ENCODE measurements at places on chromosomes 2 and 18.

GRCh38 chr18:47981830-47982229, 51.4 kb upstream of the SMAD2 start:
- no peak for DNase-seq

- DNase-seq, result no peak
Measured at GRCh38 chr2:216478151-216478550, 20.5 kb upstream of the RPL37A start.

GRCh38 chr2:181894381-181894780, 2.9 kb downstream of the ITPRID2 start:
- no peak for DNase-seq

DNA sequence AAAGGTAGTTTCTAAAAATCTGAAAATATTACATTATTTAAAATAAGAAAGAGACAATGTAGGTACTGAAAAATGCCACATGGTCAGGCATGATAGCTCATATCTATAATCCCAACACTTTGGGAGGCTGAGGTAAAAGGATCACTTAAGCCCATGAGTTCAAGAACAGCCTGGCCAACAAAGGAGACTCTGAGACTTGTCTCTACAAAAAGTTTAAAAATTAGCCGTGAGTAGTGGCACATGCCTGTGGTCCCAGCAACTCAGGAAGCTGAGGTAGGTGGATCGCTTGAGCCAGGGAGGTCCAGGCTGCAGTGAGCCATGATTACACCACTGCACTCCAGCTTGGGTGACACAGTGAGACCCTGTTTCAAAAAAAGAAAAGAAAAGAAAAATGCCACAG, 21.8 kb downstream of the ATAD2B start:
- no peak for DNase-seq

GRCh38 chr18:28175930-28176697, 816 bp downstream of the CDH2 start:
- DNase-seq, result no peak

Data from activated T-cell treated with anti-CD3 and anti-CD28 coated beads for 48 hours (primary cell).